ENCODE measurements at places on chromosomes 2 and 18.

DNA sequence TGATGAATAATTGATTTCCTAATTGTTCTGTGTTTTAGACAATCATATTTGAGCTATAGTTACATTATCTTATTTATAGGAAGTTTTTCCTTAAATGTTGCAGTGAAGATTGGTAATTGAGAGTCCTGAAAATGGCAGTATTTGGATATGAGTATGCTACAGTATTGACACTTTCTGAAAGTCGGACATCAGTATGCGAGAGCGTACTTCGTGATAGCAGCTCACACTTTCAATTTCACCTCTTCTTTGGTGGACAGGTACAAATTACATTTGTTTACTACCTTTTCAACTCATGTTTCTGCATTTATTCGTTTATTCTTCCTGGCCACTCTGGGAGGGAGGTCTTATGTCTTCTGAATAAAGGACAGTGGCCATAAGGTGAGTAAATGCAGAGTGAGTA, 38.7 kb downstream of the EML4 start:
- no peak for DNase-seq

- no peak for DNase-seq
These were observed 166.9 kb downstream of the MSH2 start for GRCh38 chr2:47569658-47570475.

GRCh38 chr18:58896734-58897508, 32.2 kb downstream of the ZNF532 start:
- DNase-seq: no peak

DNA sequence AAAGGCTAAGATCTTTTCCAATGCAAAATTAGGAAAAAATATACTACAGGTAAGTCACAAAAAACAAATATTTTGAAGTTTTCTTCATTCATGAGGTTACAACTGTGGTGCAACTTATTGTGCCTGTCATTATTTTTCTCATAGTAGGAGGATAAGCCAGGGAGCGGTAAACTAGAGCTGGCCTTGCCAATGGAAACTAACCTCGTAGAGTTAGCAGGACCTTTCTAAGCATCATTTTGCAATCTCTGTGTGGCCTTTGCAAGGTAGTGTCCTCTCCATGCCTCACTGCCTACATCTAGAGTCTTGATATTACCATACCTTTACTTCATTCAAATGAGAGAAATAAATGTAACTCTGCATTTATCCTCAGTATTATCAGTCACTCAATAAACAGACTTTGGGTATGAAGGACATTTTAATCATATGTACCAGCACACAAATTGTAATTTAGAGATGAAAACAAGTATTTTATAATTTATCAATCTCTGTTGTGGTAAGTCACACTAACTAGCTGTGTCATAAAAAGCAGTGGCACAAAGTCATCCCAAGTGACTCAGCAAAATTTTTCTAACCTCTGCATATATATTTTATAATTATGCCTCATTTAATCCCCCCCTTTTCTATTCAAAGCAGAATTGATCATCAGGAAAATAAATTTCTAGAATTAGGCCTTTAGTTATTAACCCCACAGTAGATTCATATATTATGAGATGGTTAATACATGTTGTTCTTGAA, 47.0 kb downstream of the LANCL1 start:
- no peak for DNase-seq

- DNase-seq: no peak
These were observed 132.9 kb upstream of the APCDD1 start for GRCh38 chr18:10321576-10321975.

GRCh38 chr2:53635694-53636093, 131.9 kb upstream of the CHAC2 start:
- no peak for DNase-seq

DNA sequence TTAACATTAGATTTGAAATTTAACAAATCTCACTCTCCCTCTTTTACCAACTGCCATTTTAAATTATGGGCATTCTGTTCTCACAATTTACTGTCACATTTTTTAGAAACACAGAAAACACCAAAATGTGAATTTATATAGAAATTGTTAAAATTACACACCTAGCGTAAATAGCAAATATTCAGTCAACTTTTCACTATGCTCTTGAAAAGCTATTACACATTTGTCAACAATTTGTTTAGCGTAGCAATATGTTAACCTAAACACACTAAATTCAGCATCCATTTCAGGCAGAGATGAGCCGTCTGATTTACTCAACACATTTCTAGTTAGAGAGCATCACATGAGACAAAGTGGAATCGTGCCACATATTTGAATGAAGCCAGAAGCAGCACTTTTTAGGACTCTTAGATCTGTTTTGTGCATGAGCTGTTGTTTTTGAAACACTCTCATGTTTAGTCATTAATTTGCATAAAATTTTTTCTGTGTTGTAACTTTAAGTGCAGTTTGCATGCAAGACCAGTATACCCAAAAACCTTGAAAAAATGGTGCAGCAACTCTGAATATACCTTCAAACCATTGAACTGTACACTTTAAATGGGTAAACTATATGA, 8.2 kb downstream of the TTC32 start:
- no peak for DNase-seq

GRCh38 chr2:48391616-48392015, 138.3 kb upstream of the STON1 start:
- no peak for DNase-seq

DNA sequence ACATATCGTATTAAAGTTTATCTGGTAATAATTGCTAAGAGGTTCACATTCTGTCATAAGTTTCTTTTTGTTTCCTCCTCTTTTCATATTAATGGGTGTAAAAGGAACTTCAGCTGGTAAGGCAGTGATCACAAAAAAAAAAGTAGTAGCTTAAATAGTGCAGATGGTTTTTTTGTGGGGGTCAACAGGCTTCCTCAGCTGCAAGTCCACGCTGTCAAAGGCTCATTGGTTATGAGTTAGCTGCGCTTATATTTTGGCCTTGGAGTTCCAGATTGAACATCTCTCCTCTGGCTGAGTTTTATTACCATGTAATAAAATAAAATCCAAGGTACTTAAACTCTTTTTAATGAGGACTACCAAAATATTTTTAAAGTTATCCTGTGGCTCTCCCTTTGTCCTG, 277.0 kb upstream of the ZEB2 start:
- no peak for DNase-seq

GRCh38 chr2:63334910-63335309, 253.4 kb downstream of the WDPCP start:
- no peak for DNase-seq

DNA sequence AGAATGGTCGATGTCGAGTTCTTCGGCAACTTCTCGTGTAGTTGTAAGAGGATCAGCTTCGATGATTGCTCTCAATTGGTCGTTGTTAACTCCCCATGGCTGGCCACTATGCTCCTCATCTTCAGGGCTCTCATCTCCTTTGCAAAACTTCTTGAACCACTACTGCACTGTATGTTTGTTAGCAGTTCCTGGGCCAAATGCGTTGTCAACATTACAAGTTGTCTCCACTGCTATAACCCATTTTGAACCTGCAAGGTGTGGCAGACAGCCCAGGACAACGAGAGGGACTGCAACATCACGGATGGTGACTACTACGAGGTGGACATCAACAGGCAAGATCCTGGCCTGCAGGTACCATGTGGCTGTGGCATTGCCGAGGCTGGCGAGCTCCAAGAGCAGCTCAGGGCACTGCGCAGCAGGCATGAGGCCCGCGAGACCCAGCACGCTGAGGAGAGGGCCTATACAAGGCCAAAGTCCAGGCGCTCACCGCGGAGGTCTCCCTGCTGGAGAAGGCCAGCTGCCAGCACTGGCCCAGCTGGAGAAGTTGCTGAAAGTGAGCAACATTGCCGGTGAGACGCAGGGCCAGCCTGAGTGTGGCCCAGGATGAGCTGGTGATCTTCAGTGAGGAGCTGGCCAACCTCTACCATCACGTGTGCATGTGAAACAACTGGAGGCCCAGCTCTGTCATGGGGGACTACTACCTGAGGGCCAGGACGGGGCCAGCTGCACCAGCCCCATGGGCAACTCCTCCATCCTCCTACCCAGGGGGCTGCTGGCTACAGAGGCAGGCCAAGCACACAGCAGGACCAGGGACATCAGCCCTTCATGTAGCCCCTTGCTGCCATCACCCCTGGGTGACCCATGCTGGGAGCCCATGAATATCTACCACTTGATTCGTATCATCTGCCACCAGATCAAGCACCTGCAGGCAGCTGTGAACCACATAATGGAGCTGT, 20.2 kb downstream of the CLK1 start:
- DNase-seq: no peak

GRCh38 chr2:39228413-39229209, 15.2 kb downstream of the CDKL4 start:
- peak; percentile 16 for DNase-seq

- DNase-seq: no peak
These were observed 2.5 kb downstream of the MYCN start for GRCh38 chr2:15942711-15943345.

DNA sequence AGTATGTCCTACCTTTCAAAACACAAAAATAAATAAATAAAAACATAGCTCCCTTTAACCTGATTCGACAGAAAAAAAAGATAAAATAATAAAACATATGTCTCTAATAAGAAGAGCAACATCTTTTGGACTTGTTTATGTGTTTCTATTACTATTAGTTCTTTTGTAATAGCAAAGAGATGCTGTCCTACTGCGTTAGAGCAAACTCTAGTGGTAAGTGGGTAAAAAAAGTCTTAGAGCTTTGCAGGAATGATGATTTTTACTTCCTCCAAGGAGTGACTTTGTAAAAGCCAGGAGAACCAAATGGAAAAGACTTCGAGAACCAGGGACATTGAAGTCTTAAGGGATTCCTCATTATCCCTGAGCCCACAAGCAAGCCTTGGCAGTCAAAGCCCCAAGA, 450.1 kb downstream of the METTL4 start:
- DNase-seq: no peak

- no peak for DNase-seq
These were observed 4.1 kb downstream of the TCF23 start for GRCh38 chr2:27152796-27153464.

DNA sequence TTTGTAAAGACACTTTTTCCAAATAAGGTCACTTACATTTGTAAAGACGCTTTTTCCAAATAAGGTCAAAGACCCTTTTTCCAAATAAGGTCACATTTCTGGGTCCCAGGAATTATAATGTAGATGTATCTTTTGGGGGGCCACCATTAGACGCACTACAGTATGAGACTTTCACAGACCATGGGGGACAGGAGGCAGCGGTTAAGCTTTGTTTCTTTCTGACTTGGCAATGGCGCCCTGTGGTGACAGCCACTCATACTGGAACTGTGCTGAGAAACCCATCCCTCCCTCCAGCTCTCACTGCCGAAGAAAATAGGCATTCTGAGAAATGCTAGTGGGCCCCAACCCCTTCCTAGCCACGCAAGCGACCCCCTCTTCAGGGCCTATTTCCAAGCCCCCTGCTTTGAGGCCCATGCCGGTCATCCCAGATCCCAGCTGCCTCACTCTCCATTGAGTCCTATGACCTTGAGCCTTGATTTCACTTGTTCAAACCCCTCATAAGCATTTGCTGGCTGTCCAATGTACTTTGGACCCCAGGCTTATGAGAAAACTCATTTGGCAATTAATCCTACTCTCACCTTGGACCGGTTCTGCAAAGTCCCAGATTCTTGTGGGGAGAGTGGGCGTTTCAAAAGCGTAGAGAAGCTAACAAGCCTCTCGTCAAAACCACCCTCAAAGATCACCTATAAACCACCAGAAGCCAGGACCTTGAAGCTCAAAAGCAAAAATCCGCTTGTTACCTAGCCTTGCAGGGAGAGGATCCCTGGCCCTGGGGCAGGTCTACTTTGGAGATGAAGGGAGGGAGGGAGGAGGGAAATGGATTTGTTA, 11.3 kb upstream of the SPATA3 start:
- no peak for DNase-seq

DNA sequence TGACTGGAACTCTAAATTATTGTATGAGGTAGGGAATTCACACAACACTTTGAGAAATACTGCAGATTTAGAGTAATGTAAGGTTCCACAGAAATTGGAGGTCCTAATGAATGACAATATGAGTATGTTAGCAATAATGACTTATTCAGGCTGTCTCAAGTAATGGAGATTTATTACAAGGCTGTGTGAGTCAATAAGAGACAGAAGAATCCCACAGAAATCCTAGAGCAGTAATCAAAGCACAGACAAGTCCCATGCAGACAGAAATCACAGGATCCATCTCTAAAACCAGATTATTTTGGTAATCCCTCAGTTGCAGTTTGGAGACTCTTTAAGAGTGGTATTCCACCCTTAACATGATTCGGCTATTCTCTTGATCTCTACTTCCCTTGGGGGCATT, 83.6 kb downstream of the FAM161A start:
- no peak for DNase-seq

DNA sequence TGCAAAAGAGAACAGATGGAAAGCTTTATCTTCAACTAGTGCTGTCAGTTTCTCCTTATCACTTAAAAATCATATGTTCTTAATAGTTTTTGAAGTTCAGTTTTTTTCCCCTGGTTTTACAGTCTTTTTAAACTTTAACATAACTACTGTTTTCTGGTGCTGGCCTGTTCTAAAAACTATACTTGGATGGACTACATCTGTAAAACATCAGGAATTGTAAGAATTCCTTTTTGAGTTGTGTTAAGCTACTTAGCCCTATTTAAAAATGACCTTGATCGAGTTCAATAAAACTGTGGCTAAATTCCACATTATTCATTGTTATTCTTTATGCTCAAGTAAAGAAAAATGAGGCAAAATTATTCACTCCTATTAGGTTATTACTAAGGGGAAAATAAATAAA, 397.7 kb downstream of the NUP35 start:
- DNase-seq: no peak

DNA sequence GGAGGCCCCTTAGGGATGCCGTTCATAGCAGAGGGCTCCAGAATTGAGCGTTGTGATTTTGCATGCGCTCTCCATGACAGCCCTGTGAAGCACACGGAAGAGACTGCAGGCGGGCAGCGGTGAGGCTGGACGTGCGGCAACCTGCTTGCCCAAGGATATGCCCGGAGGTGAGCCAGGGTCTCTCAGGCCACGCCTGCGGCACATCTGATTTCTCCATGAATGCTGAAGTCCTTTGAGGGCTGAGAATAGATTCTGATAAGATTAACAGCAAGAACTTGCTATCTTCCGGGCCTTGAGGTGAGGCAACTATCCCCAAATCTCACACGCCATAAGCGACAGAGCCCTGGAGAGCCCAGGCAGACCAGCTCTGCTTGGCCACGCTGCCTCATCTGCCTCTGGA, 55.6 kb upstream of the LAMA1 start:
- DNase-seq: no peak

DNA sequence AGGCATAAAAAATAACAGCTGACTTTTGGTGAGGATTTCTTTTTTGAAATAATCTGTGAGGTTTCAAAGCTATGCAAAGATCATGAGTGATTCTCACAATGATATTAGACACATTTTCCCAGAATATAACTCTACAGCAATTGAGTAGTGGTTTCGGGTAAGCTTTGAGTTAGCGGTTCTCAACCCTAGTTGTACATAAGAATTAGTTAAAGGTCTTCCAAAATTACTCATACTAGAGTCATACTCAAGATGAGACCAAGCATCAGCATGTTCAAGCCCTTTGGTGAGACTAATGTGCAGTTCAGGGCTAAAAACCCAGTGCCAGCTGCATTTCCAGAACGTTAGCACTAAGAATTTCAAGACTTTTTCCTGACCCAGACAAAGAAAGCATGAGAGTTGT, 31.1 kb downstream of the DSG4 start:
- no peak for DNase-seq
